ENCODE measurements at places on chromosomes 11 and 22.

DNA sequence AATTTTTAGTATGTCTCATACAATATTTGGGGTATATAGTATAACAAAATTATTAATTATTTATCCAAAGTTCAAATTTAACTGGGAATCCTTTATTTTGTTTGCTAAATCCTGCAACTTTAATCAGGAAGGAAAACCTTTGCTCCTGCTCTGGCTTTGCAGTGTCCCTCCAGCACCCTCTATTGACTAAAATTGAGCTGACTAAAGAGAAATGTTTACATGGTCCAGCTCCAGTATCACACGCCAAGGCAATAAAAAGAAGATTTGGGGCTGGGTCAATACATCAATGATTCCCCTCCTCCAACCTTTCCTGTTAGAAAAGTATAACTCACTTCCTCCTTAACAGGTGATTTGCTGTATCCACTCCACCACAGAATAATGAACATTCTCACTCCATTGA, 153.0 kb upstream of the LRRC4C start:
- DNase-seq = no peak

GRCh38 chr11:104653407-104653806, 244.9 kb downstream of the CASP12 start:
- no peak for DNase-seq

GRCh38 chr22:50157709-50158375, 12.7 kb upstream of the PANX2 start:
- no peak for DNase-seq

DNA sequence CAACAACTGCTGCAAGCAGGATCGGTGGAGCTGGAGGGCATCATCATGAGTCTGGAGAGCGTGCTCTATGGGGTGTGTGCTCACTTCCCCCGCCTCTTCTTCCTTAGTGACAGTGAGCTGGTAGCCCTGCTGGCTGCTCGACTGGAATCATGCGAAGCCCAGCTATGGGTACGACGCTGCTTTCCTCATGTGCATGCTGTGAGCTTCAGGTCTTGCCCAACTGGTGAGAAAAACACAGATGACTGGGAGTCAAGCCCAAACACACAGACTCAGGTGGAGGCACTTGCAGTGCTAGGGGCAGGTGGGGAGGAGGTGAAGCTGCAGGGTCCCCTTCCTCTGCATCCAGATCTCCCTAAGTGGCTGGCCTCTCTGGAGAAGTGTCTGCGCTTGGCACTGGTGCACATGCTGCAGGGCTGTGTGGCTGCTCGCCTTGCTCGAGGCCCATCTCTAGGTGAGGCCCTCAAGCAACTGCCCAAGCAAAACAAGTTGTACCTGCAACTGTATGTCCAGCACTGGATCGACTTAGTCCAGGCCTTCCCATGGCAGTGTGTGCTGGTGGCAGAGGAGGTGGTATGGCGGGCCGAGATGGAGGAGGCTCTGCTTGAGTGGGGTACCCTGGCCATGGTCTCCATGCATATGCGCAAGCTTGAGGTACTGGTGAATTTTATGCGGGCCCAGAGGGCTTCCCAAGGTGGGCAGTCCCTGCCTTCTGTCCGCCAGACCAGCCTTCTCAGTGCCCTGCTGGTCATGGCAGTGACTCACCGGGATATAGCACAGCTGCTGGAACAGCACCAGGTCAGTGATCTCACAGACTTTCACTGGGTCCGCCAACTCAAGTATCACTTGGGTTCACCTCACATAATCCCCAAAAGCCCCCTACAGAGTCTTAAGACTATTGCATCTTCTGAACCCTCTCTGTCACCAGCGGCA, 48.1 kb downstream of the DNHD1 start:
- DNase-seq = no peak

DNA sequence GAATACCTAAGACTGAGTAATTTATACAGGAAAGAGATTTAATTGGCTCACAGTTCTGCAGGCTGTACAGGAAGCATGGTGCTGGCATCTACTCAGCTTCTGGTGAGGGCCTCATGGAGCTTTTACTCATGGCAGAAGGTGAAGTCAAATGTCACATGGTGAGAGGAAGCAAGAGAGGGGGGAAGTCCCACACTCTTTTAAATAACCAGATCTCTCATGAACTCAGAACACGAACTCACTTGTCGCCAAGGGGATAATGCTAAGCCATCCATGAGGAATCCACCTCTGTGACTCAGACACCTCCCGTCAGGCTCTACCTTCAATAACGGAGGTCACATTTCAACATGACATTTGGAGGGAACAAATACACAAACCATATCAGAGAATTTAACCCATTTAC, 42.2 kb downstream of the BIRC2 start:
- no peak for DNase-seq

GRCh38 chr11:90220391-90220790, 2.5 kb downstream of the CHORDC1 start:
- DNase-seq = no peak

DNA sequence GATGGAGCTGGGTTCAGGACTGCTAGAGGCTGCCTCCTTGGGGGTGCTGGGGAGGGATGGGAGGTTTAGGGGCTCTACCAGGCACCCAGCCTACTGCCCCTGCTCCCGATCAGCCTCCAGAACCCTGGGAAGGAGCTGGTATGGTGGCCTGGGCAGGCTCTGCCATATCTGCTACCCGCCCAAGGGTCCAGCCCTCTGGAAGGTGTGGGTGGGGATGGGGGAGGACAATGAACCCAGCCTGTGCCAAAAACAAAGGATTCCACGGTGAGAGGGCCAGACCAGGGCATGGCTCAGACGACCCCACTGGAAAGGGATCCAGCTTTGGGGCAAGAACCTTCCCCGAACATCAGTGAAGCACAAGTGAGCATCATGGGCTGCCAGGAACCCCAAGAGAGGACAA, 3.0 kb downstream of the CASTOR1 start:
- no peak for DNase-seq

DNA sequence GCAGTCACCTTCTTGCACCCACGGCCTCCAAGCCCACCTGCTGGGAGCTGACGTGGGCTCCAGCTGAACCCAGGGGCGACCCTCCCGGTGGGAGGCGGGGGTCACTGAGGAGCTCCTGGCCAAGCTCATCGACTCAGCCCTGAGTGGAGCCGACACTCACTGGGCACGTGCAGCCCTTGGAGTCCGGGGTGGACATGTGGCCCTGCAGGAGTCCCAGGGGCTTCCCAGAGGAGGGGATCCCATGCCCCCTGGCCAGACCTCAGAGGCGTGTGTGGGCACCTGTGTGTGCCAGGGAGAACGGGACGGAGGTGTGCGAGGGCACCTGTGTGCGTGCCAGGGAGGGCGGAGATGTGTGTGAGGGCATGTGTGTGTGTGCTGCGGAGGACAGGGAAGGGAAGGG, 20.8 kb upstream of the BRSK2 start:
- DNase-seq = no peak

DNA sequence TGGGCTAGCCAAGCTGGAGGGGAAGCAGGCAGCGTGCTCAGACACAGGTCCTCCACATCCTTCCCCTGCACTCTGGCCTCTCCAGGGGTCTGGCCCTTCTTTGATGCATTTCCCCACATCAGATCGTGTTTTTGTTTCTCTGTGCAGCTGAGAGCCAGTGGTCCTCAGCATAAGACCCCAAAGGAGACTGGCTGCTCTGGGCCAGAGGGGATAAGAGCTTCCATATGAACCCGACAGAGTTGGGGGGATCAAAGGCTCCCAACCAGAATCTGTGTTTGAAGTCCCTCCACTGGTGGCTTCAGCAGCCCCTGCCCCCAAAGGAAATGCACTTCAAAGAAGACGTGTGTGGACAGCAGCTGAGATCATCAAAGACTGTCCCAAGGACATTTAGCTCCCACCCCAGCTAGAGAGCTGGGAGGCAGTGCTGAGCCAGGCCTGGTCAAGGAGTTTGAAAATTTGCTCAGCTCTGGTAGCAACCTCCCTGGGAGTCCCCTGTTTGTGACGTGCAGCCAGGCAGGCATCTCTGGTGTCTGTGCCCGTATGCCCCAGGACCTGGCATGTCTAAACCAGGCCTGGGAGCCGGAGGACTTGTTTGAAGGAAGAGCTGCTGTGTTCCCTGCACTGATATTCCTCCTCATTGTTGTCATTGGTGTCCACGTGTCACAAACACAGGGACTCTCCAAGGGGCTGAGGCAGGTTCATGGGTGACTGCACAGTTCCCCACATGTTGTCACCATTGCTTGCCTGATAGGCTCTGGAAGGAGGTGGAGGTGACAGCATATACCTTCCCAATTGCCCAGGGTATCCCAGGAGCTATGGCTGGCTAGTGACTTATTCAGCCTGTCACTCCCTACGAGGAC, 99.0 kb downstream of the AMOTL1 start:
- no peak for DNase-seq

GRCh38 chr11:134330611-134331353, 1.0 kb upstream of the GLB1L2 start:
- no peak for DNase-seq

DNA sequence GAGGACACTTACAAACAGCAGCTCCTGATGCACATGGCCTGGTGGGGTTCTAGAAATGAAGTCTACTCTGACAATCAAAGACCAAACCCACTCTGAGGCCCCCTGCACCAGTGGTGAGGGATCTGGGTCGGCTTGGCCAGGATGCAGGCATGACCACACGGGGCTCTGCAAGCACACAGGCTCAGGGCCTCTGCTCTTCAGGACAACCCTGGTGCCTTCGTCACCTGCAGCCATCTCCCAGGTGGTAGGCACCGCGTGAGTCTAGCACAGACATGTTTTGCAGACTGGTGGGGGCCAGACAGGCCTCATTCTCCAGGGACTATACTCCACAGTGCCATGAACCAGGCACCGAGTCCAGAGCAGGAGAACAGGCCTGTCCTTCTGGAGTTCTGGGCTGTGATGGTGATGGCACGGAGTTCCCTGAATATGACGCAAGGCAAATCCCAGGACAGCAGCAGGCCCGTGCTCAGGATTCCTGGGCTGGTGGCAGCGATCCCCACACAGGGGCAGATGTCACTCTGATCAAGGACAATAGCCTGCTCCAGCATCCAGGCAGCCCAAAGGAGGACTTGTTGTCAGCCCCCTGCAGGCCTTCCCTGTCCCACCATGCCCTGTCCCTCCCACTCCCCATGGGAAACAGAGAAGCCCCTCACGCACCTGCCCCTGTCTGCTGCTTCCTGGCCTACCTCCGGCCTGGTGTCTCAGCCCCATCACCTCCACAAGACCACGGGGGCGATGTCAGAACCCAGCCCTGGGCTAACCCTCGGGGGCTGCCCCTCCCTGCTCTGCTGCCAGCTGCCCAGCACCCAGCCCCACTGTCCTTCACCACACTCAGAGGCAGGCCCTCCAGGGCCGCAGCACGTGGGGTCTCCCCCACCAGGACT, 36.1 kb downstream of the GNB1L start:
- DNase-seq = no peak

DNA sequence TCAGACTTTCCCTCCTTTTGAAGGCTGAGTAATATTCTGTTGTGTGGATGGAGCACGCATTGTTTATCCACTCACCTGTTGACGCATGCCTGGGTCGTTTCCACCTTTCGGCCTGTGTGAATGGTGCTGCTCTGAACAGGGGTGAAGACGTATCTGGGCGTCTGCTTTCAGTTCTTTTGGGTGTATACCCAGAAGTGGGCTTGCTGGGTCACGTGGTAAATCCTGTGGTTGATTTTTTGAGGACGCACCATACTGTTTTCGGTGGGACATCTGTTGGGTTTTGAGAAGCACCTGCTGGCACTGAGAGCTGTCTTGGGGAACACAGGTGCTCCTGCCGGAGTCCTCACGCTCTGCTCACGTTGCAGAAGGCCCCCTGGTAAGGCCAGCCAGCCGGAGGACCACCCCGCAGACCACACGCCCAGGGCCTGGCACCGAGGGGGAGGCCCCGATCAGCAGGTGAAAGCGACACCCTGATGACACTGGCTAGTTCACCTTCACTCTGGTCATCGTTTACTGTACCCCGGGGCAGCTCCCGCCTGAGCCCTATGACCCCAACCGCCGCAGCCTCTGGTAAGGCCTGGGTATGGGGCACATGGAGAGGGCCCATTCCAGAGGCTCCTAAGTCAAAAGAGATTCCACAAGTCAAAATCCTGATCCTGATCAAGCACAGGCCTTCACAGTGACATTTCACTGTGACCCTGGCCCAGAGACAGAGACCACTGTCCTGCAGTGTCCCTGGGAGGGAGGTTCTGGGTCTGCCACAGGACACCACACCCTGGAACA, 54.5 kb upstream of the PRODH start:
- DNase-seq = no peak

- DNase-seq = no peak
These were observed 2.0 kb upstream of the NARS2 start for GRCh38 chr11:78576549-78577097.

DNA sequence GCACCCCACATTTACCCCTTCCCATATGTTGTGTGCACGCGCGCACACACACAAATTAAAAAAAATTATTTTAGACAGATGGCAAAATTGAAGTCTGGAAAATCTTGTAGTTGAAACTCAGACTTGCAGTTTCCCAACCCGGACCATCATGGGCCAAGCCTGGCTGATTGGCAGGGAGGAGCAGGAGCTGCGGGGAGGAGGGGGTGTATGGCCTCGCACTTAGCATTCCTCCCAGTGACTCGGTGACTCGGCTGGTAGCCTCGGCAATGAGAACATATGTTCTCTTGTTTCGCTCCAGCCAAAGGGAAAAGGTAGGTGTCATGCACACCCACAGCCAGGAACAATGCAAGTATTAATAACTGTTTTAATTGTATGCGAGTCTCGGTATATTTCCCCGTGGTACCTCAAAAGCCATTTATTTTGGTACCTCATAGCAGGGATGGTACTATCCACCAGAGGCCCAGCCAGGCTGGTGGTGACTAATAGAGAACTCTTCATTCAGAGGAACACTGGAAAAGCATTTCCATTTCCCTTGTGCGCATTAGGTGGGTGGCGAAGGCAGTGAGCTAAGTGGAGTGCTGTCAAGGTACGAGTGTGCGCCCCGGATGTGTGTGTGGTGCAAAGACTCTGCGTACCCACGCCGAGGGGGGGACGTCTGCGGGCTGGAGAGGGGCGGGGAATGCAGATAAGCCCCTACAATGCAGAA, 92.5 kb downstream of the DSCAML1 start:
- DNase-seq = no peak

All from stimulated activated CD4-positive, alpha-beta T cell treated with anti-CD3 and anti-CD28 coated beads, Interleukin-15, amount 100 ng/mL, for 1 hour (primary cell).